ENCODE measurements at places on chromosomes 16 and 17. TPM values are rescaled to one million over a fixed set of nuclear protein-coding genes. Genes with fewer than 3 reads are reported as not detected.

ATAD5 gene
- 5.8 TPM for total RNA-seq

DNA sequence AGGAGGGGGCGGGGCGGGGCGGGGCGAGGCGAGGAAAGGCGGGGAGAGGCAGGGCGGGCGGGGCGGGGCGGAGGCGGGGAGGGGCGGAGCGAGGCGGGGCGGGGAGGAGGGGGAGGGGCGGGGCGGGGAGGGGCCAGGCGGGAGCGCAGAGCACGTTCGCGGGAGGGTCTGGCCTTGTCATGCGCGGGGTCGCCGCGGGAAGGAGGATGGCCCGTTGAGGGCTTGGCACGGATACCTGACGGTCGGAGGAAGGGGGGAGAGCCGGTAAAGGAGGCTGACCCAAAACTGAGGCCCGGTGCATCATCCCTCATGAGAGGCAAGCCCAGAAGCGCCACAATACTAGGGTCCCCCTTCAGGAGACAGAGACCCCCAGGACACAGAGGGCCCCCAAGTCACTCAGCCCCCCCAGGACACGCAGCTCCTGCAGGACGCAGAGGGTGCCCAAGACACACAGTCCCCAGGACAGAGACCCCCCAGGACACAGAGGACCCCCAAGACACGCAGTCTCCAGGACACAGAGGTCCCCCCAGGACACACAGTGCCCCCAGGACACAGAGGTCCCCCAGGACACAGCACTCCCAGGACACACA lies 593 bp upstream of the WDR45B start:
- no peak for DNase-seq

DNA sequence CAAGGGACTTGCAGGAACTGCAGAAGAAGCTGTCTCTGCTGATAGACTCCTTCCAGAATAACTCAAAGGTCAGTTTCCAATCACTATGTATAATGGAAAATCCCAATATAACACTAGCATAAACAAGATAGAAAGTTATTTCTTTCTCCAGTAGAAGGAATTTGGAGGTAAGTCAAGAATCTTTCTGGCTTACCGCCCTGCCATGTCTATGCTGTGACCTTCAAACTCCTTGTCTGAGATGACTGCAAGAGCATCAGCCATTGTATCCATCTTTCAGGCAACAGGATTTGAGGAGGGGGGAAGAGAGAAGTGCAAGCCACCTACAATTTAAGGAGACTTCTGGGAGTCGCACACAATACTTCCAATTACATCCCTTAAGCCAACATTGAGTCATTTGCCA lies 2.7 kb downstream of the LDAF1 start:
- DNase-seq: no peak

DNA sequence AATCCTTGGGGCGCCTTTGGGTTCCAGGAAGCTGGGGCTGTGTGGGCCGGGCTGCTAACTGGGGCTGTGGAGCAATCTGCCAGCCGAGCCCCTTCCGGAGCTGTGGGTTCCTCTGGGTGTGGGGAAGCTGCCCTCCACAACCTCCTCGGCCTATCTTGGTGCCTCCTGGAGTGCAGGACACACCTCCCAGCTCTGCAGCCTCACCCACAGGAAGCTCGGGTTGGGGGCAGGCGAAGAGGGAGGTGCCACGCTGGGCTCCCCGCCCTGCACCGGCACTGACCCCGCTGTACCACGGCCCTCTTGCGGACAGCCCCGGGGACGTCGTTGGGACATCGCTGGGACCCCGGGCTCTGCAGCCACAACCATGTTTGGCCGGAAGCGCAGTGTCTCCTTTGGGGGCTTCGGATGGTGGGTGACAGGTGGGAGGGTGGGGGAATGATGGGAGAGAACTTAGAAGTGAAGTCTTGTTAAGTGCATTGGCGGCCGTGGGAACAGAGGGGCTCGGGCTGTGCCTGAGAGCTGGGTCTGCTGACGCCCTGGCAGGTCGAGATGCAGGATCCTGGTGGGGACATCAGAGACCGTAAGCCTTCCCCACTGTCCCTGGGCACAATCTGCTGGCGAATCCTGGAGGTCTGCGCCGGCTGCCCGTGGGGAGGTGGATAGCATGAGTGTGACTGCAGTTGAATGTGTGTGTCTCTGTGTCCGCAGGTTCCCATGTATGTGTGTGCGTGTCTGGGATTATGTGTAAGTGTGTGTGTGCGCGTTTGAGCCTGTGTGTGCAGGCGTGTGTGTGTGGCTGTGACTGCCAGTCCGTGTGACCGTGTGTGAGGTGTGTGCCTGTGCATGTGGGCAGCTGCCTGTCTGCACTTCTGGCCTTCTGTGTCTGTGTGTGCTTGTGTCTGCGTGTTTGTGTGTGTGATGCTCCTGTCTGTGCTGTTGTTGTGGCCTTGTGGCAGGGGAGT lies at the start of gene RAP1GAP2:
Gene RAP1GAP2, plus strand, starts transcription at position 275 of the 962 bp plus-strand sequence. Its CDS starts 90 bp downstream, at position 365.
- DNase-seq: peak; percentile 55

HOXB4 gene
- total RNA-seq: 4.3 TPM

DNA sequence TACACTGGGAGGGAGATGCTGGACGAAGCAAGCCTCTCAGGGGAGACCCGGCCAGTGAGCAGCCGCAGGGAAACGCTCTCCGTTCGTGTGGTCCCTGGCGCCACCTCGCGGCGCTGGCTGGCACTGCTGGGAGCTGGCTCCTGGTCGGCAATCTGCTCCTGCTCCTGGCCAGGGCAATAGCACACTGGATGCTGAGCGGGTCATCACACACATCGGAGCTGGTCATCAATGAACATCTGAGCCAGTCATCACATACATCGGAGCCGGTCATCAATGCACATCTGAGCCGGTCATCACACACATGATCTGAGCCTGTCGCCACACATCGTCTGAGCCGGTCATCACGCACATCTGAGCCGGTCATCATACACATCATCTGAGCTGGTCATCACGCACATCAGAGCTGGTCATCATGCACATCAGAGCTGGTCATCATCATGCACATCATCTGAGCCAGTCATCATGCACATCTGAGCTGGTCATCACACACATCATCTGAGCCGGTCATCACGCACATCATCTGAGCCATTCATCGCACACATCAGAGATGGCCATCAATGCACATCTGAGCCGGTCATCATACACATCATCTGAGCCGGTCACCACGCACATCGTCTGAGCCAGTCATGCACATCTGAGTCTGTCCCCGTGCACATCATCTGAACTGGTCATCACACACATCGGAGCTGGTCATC lies 217.3 kb downstream of the RBFOX3 start:
- DNase-seq: peak; percentile 48

KREMEN2 gene
- total RNA-seq: 2.5 TPM

GRCh38 chr17:630801-631200 lies 83.8 kb downstream of the VPS53 start:
- DNase-seq: no peak
